ENCODE measurements at places on chromosomes 7 and 10. TPM values are rescaled to one million over a fixed set of nuclear protein-coding genes. Genes with fewer than 3 reads are reported as not detected.

DNA sequence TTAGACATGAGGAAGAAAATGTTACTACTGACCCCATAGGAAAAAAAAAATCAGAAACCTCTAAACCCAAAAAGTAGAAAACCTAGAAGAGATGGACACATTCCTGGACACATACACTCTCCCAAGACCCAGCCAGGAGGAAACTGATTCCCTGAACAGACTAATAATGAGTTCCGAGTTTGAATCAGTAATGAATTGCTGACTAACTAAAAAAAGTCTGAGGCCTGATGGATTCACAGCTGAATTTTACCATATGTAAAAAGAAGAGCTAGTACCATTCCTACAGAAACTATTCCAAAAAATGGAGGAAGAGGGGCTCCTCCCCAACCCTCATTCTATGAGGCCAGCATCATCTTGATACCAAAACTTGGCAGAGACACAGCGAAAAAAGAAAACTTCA is 75.8 kb downstream of the HBP1 start:
- no peak for DNase-seq

The PRKCQ gene
- 15.2 TPM for total RNA-seq

DNA sequence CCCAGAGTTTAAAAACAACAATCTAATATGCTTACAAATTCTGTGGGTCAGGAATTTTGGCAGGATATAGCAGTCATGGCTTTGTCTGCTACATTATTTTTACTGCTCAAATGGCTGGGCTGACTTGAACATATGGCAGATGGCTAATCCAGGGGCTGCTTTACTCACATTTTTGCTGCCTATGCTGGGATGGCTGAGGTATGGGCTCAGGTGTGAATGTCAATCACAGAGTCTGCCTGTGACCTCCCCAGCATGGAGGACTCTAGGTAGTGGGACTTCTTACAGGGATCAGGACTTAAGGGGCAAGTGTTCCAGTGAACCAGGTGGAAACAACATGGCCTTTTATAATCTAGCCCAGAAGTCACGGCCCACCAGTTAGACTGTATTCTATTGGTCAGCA is 4.4 kb upstream of the FKBP9 start:
- no peak for DNase-seq

The SLC18A3 gene
- 0.31 TPM for total RNA-seq
